Pons (tissue), 1 donor: ENCODE measurements at places on chromosomes 11 and 22.

GRCh38 chr22:26779929-26780328, 122.5 kb downstream of the MIAT start:
- DNase-seq, result no peak

- no peak for DNase-seq
Measured at GRCh38 chr11:441418-442274, at the start of gene ANO9. TSS of gene ANO9 (minus strand) at chr11:442011. CDS start at chr11:441926, 85 bp downstream.

DNA sequence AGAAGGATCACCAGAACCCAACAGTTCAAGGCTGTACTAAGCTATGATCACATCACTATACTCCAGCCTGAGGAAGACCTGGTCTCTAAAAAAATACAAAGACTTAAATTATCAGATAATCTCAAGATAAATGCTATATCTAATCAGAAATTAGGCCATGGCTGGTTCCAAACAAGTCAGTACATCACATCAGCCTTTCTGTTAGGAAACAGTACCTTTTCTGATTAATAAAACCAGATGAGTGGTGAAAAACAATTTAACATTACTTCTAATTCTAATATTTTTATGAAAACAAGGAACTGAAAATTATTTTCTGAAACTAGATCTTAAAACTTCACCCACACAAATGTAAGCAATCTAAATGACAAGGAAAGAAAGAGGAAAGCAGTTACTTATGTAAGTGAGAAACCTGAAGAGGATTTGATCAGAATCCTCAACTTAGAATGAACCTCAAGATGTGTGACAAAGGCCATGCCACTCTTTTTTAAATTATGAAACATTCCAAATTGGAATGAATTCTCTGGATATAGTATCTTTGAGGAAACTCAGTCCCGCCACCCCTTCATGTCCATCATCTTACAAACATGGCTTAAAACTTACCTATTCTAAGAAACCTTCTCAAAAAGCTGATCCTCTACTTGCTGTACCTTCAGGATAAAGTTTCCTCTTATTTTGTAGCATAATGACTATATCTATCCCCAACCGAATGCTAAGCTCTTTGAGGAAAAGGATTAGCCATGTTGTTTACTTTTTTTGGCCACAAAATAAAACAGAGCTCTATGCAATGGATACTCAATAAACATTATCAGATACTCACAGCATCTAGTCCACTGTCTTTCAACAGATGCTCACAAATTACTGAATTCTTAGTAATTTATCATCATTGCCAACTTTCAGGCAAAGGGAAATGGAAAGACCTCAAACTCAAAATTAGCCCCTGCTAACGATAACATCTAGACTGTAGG, 132.0 kb downstream of the MRTFA start:
- no peak for DNase-seq

DNA sequence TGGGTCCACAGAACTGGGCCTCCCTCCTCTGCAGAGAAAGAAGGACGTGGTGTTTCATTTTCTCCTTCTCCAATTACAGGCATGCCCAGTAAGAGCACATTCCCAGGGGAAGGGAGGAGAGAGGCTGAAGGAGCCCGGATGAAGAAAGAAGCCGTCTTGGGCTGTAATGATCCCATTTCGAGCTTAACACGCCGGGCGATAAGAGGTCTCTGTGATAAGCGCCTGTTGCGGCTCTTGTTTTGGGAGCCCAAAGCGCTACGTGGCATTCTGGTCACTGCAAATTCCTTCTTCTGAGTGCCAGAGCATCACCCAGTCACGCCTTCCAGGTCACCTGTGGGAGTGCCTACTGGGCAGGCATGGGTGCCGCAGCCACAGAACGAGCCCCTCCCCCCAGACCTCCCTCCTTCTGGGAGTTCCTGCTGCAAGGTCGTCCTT, 57.5 kb downstream of the ANO1 start:
- no peak for DNase-seq

DNA sequence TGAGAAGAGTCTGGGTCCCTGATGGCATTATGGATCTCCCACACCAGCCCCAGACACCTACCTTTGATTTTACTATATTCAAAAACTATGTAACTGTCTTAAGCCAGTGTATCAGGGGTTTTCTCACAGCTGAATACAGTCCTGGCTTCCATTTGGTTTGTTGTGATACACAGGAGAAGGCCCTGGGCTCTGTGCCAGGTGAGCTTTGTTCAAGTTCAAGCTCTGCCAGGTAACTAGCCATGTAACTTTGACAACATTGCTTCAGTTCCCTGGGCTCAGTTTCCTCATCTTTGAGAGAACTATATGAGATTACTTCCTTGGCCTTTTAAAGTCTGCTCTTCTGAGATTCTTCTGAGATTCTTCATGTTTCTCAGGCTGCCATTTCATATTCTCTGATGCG, 327.5 kb upstream of the TENM4 start:
- no peak for DNase-seq

DNA sequence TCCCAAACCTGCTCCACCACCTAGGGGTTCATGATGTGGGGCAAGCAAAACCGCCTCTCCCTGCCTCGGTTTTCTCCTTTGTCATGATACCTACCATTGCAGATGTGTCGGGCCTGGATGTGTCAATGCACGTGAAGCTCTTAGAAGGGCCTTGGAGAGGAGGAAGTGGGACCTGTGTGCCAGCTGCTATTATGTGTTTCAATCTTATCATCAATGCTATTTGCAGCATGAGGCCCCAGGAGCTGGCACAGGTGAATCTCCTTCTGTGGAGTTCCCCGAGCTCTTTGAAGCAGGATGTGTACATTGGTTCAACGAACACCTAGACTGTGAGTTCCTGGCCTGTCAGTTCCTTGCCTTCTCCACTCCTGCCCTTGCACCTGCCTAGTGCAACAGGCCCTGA, 331.6 kb downstream of the CTTN start:
- no peak for DNase-seq

DNA sequence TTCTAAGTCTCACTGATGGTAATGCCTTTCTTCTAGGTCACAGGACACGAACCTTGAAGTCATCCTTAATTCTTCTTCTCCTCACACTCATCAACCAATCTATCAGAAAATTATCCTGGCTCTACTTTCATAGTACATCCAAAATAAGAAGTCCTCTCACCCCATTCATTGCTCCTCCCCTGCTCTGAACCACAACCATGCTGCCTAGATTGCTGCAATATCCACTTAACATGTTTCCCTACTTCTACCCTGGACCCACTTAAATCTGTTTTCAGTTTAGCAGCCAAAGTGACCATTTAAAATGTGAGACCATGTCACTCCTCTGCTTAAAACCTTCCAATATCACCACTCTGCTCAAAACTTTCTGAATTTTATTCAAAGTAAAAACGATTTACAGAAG, 445.9 kb upstream of the FAT3 start:
- DNase-seq, result no peak

GRCh38 chr11:76661834-76662434, 8.6 kb downstream of the LRRC32 start:
- no peak for DNase-seq

- DNase-seq, result no peak
Measured at GRCh38 chr22:28402539-28402938, 277.1 kb downstream of the TTC28 start.
